T-helper 9 cell (primary cell): ENCODE measurements at places on chromosomes 6 and 20.
A peak's percentile ranks its signal among the peaks of the same experiment; 100 is the strongest.

- DNase-seq = no peak
These were observed 298.1 kb upstream of the CDYL start for GRCh38 chr6:4478098-4478497.

DNA sequence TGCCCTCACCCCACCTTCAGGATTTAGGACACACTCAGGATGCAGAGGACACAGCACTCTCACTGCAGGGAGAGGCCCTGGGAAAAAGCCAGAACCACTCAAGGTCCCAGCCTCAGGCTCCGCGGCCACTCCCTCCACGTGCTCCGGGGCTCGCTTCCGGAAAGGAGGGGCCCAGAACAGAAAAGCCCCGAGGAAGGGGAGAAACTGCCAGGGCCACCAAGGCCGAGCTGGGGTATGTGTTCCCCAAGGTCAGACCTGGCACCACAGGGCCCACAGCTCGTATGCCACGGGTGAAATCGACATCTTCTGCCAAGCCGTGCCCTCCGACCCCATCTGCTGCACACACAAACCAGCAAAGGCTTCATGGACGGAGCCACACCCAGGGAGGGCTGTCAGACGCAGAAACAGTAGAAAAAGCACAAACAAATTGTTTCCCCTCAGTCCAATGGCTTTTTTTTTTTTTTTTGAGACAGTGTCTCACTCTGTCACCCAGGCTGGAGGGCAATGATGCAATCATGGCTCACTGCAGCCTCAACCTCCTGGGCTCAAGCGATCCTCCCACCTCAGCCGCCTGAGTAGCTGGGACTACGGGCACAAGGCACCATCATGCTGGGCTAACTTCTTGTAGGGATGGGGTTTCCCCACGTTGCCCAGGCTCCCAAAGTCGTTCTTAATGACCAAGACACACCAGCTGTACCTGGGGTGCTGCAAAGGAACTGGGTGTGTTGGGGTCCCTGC, 33.4 kb downstream of the SLC2A4RG start:
- DNase-seq = no peak

DNA sequence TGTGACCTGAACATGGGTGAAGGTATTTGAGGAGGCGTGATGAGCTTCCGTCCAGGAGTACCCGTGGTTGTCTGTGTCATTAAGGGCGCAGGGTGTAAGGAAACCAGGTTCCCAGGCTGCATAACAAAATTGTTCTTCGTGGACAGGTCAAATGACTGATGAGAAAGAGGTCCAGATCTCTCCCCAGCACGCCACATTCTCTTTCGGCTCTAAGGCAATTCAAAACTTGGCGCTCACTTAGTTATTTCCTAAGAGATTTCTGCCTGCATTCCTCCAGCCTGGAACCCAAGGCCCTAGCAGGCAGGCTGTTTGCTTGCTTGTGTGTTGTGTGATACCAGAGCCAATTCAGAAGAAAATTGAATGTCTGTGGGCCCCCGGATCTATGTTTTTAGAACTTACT, 139.9 kb downstream of the AGPAT4 start:
- DNase-seq = no peak

DNA sequence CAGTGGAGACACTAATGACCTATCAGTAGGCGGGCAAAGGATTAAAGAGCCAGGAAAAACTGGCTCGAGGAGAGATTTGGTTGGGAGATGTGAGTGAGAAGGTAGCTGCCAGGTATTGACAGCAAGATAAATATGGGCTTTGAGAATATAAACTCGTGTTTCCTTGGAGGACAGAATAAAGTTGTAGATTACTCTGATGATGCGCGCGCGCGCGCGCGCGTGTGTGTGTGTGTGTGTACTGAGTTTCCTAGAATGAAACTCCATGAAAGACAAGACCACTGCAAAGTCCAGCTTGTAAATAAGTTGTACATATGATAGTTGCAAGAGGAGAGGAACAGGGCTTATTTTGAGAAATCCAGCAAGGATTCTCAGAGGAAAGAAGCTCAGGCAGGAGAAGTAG, 13.3 kb upstream of the TREM2 start:
- no peak for DNase-seq

GRCh38 chr6:137218473-137218916, 690 bp downstream of the IFNGR1 start:
- DNase-seq = peak; percentile 21

DNA sequence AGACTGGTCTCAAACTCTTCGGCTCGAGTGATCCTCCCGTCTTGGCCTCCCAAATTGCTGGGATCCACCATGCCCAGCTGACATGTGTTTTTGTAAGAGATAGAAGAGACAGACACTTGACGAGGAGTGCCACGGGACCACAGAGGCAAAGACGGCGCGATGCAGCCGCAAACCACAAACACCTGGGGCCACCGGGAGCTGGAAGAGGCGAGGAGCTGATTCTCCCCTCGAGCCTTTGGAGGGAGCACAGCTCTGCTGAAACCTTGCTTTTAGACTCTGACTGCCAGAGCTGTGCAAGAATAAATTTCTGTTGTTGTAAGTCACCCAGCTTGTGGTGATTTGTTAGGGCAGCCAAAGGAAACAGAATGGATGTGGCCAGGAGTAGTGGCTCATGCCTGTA, 46.9 kb downstream of the TFAP2C start:
- no peak for DNase-seq

GRCh38 chr6:127403636-127404035, 55.6 kb downstream of the KIAA0408 start:
- DNase-seq = no peak
